Esophagus squamous epithelium (tissue), 5 donors: ENCODE measurements at places on chromosomes 2 and 18.

DNA sequence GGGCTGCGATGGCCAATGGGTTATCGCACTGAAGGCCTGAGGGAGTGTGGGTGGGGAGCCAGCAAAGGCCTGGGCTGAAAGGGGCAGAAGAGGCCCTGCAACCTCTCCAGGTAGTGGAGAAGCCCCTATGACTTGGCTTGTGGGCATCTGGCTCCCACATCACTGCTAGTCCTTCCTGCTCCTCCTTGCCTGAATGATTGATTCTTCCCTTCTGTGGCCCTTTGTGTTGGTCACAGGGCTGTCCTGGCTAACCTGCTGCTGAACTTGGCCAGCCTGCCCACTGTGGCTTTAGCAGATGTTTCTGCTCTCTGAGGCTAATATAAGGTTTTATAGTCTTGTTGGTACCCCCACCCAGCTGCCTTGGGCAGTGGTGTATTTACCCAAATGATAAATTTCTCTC lies 136.2 kb upstream of the ALPP start:
- no peak for DNase-seq

- DNase-seq = no peak
Measured at GRCh38 chr2:138237667-138238384, 263.7 kb upstream of the SPOPL start.

DNA sequence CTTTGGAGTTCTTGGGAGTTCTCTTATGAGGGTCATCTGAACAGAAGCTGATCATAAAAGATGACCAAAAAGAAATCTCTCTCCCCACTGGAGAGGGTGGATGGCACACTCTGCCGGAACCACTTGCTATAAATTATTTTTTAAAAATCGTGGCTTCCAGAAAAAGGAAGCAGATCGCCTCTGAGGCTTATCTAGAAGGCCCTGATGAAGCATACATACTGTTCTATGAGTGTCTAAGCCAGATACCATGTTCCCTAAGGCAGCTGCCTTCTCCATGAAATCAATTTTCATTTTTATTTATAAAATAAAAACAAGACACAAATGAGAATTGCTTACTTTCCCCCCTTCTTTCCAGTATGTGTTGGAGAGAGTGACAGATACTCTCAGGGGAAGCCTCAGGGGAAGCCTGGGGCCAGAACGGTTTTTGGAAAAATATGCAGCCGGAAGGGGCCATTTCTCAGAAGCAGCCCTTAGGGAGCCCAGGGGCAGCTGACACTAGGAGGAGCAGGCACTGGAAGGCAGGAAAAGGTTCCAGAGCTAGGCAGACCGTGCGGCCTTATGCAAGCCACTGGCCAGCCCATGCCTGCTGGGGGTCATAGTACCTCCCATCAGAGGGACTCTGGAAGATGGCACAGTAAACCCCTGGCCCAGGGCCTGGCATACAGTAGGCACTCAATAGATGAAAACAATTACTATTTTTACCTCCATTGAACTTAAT lies 130.6 kb downstream of the CABLES1 start:
- DNase-seq = no peak

- no peak for DNase-seq
Measured at GRCh38 chr2:226559536-226559935, 240.1 kb downstream of the IRS1 start.

GRCh38 chr18:58649966-58650816 lies 21.1 kb upstream of the MALT1 start:
- DNase-seq = no peak

- DNase-seq = no peak
Measured at GRCh38 chr2:105400138-105400540, 1.3 kb upstream of the FHL2 start.

DNA sequence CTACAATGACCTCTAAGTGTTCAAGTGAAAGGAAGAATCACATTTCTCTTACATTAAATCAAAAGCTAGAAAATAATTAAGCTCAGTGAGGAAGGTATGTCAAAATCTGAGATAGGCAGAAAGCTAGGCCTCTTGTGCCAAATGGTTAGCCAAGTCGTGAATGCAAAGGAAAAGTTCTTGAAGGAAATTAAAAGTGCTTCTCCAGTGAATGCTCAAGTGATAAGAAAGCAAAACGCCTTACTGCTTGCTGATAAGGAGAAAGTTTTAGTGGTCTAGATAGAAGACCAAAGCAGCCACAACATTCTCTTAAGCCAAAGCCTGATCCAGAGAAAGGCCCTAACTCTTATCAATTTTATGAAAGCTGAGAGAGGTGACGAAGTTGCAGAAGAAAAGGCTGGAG lies 932.3 kb upstream of the ACVR2A start:
- no peak for DNase-seq

- DNase-seq = no peak
Measured at GRCh38 chr2:42192652-42193566, 23.8 kb downstream of the EML4 start.

- no peak for DNase-seq
Measured at GRCh38 chr2:216084547-216084946, 2.8 kb downstream of the TMEM169 start.

DNA sequence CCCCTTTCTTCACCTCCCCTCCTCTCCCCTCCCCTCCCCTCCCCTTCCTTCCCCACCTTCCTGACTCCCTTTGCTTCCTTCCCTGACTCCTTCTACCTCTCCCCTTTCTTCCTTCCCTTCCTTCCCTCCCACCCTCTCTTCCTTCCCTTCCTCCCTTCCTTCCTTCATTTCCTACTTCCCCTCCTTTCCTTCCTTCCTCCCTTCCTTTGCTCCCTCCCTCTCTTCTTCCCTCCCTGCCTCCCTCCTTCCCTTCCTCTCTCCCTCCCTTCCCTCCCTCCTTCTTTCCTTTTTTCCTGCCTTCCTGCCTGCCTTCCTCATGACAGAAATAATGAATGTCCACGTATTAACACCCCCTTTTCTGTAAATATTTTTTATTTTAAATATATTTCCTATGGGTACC lies 260.2 kb downstream of the ZNF407 start:
- DNase-seq = no peak

DNA sequence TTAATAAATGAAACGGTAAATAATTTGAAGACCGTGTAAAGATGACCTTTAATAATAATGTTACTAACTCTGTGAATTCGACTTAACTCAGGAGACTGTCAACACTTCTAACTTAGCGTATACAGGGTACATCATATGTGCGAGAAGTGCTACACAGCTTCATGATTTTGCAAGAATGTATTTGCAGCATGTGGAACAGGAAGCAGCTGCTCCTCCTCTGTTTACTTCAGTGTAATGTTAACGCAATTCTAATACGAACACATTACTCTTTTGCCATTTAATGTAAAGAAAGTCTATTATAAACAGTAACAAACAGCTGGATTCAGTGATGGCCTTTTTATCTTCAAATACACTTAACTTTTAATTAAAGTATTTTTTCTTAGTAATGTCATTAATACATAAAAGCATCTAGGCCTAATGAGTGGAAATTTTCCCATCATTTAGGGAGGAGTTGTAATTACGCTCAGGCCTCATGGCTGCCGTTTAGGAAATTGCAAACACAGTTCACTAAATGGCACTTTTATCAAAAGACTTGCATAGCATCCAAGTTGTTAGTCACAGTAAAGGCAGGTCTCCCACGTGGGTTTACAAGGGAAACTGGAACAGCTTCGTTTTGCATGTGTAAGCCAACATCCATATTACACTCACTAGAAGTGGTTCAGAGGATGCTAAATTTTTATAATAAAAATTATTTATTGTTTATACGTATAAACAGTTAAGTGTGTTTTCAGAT lies 635.7 kb downstream of the FBXO15 start:
- no peak for DNase-seq

DNA sequence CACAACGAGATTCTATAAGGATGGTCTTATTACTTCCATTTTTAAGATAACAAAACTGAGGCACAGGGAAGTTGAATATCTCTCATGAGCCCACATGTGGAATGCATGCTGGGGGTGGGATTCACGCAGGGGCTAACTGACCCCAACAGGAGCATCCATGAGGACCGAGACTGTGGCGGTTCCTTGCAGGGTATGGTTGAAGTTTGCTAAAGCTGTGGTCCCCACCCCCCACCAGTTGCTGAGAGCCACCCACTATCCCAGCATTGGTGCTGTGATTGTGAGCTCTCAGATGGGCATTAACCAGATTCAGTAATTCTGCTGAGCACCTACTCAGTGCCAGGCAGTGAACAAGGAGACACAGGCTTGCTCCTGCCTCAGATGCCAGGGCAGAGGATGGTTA lies 116.0 kb upstream of the TEX51 start:
- DNase-seq = no peak

DNA sequence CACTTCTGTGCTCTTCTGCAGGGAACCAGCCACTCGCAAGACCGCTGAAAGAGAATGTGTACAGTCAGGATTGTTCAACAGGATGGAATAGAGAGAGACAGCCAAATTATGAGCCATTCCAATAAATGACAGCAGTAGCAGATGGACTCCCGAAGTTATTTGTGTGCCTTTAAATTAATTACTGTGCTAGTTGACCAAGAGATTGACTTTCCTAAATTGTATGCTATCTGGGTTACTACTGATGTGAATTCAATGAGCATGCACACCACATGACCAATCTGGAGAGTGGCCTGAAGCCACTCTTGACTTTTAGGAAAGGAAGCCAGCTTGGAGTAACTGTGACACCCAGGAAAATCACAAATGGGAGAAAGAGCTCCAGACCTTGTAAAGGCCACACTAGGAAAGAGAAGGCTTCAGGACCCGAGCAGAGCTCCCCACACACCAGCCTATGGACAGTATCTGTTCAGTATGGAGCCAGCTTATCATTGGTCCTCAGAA lies 52.8 kb downstream of the CHMP3 start:
- DNase-seq = no peak

DNA sequence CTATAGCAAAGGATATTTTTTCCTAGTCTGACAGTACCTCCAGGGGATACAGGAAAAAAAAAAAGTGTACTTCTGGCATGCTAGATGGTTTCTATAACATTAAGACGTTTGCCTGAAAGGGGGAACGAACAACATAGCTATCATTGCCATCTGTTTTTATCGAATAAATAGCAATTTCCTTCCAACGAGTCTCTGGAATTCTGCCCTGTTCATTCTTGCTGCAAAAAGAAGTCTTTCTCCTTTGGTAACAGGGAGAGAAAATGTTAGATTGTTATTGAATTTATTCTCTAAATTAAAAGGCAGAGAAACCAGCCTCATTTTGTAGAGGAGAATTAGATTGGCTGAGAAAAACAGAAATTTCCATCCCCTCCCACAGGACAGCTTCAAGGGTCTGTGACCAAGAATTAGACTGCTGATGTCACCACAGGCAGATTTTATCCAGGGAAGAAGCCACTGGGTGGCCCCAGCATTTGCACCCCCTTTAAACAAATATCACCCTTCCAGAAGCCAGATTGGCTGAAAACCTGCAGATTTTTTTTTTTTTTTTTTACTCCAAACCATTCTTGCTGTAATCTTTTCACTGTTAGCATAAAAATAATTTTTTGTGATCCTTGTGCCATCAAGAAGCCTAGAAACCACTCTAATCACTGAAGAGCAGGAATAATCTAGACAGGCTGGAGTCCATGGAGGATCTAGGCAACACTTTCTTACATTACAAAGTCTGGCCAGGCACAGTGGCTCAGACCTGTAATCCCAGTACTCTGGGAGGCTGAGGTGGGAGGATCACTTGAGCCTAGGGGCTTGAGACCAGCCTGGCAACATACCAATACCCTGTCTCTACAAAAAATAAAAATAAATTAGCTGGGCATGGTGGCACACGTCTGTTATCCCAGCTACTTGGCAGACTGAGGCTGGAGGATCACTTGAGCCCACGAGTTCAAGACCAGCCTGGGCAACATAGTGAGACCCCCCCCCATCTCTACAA lies 12.0 kb downstream of the WDFY1 start:
- no peak for DNase-seq

DNA sequence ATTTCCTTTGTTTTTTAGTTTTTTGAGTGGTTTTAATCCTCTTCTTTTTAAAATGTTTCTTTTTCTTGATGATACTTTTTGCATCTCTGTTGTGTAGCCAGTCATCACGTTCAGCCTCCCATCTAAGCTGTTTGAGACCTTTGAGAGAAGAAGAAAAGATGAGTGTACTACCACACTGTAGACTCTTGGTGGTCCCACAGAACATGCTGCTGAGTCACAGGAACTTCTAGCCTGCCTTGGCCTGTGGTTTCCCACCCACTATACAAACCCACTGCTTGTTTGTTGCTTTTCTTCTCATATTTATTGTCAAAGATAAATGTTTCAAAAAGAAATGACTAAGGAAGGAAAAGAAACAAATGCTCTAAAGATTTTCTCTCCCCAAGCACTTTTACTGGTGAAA lies 5.5 kb downstream of the CEBPZOS start:
- no peak for DNase-seq

DNA sequence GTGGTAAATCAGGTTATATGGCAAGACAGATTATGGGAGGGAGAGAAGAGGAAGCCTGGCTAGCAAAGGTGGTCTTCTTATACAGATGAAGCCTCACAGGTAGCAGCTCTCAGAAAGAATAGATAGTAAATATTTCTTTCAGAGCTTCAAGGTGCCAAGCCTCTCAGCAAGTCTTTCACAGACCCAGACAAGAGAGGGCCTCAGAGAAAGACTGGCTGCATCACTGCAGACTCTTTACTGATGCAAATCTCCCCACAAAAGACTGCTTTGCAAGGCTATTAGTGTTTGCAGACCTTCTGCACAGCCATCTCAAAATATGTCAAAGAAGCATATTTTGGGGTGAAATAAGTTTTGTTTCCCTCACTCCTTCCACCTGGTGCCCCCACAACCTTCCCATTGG lies 372.4 kb upstream of the RND3 start:
- no peak for DNase-seq

DNA sequence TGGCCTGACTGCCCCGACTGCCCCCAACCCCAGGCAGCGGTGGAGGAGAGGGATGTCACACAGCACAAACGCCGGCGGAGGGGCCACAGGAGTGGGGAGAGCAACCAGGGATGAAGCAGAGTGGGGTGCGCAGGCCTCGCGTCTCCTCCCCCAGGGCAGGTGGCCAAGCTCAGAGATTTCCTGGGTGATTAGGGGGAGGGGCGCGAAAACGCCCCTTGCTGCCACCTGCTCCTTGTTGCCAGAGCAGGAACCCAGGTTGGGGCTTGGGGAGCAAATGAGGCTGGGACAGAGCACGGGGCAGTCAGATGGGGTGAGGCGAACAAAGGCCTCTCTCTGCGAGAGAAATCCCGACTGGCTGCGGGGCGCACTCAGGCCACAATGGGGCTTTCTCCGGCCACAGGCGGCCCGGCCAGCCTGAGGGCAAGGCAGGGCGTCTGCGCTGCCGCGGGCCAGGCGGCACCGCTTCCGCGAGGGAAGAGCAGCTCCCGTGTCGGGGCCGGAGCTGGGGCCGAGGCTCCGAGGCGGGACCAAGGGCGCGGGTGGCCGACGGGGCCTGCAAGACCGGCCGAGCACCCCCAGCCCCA lies 11.5 kb downstream of the TEX44 start:
- no peak for DNase-seq
